Aorta (tissue), 5 donors: ENCODE measurements at places on chromosomes 6 and 20. TPM values are rescaled to one million over a fixed set of nuclear protein-coding genes. Genes with fewer than 3 reads are reported as not detected.

DNA sequence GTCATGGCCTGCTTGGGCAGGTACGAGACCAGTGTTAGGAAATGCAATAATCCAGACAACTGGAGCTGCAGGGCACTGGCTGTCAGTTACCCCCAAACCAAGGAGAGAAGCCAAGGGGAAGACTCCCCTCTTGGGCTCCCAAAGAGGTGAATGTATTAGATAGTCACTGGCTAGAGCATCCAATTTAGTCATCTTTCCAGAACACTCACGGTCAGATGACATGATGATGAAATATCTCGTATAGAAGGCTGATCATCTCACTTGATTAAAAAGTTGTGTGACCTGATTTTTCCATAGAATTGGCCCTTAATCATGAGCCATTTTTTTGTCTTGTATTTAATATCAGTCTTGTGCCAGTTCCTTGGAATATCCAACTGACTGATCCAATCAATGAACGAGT is 40.7 kb downstream of the SLC22A3 start:
- no peak for DNase-seq

DNA sequence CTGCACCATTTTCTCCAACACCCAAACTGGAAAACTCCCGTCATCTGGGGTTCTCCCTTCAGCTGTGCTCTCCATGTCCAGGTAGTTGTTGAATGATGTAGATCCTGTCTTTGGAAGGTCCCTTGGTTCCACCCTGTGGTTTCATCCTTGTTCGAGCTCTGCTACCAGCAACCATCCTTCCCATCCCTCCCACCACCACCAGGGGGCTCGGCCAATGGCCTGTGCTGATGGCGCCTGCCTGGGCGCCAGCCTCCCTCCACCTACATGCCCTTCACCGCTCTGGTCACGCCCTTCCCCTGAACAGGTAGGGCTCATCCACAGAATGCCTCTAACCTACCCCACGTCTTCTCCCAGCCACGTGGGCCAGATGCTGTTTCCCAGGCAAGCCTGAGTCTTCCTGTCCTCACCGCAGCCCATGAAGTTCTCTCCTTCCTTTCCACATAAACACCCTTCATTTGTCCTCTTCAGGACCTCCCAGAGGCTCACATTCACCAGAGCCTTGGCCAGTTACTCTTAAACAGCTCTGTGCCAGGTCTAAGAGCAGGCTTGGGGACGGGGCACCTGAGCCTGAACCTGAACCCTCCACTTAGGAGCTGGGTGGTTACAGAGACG is 75.1 kb upstream of the DUSP22 start:
- no peak for DNase-seq

GRCh38 chr6:169252505-169253189 is 999 bp downstream of the THBS2 start:
- peak; percentile 79 for DNase-seq

- DNase-seq: no peak
These were observed at the start of gene TRDN for GRCh38 chr6:123636782-123637181. Gene TRDN (minus strand): TSS chr6:123636950. CDS start chr6:123636775, 175 bp downstream.

- DNase-seq: no peak
These were observed 47.0 kb downstream of the ARHGAP18 start for GRCh38 chr6:129662980-129663431.

DNA sequence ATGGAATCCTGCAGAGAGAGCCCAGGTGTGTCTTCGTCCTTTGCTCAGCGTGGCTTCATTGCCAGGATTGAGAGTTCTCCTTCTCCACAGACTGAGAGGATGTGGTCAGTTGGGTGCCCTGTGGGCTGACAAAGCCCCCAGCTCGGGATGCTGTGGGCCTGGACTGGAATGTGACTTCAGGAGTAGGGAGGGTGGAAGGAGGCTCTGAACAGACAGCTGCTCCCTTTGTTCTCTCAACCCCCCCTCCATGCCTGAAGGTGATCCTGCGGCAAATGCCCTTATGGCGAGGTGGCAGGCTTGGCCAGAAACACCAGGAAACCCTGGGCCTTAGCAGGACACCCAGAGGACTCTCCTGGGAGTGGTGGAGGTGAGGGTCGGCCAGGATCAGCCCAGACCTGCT is 1.8 kb upstream of the CST5 start:
- DNase-seq: no peak

- peak; percentile 57 for DNase-seq
These were observed 686 bp downstream of the TMEM170B start for GRCh38 chr6:11538052-11538818.

GRCh38 chr20:7274870-7275269 is 507.4 kb downstream of the BMP2 start:
- DNase-seq: no peak

GRCh38 chr6:43129434-43130194 is 41.5 kb upstream of the SRF start:
- DNase-seq: no peak

GRCh38 chr20:34459209-34459897 is 56.9 kb upstream of the DYNLRB1 start:
- DNase-seq: no peak

- DNase-seq: no peak
These were observed 3.5 kb downstream of the AKIRIN2 start for GRCh38 chr6:87698547-87699006.

- no peak for DNase-seq
These were observed 77.8 kb upstream of the XRN2 start for GRCh38 chr20:21225215-21225947.

DNA sequence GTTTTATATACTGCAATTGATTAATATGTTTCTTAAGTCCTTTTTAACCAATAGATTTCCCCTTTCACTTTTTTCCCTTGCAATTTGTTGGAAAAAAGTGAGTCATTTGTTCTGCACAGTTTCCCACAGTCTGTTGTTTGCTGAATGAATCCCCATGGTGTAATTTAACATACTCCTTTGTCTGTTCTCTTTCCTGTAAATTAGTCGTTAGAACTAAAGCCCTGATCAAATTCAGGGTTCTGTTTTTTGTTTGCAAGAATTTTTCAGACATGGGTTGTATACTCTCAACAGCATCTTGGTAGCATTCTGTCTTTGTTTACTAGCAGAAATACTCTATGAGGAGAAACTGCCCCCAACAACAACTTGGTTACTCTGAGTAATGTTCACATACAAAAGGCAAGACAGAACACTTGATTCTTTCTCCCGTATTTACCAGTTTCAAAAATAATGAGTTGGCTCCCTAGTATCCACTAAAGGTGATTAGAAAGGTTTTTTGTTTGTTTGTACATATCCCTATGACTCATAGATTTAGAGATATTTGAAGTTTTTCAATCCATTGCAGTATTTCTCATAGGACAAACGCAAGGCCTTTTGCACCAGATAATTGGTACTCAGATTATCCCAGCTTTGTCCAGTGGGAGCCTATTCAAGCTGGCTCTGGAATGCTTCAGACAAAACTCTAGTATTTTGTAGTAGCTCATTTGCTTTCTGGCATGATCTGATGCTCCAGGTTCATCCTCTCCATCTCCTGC is 16.5 kb downstream of the BLOC1S5 start:
- no peak for DNase-seq

DNA sequence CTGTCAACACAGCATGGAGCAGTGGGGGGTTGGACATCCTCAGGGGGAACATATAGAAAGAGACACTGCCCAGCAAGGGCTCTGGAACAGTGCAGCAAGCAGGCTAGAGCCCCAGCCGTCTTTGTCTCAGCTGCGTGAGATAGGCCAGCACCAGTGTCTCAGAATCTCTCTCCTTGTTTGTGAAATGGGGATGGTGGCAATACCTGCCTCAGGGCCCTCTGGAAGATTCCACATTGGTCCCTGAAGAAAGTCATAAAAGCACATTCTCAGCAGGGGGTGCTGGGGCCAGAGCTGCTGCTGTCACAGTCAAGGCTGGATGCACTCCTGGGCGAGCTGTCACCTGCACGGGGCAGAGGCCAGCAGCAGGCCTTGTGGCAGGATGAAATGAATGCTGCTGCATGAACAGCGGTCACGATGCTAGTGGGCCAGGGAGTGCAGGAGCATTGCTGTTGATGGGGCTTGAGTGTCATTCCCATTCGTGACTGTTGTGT is 121.7 kb downstream of the SYCP2 start:
- DNase-seq: peak; percentile 27

GRCh38 chr6:15539722-15540270 is 123.0 kb downstream of the DTNBP1 start:
- DNase-seq: no peak

DNA sequence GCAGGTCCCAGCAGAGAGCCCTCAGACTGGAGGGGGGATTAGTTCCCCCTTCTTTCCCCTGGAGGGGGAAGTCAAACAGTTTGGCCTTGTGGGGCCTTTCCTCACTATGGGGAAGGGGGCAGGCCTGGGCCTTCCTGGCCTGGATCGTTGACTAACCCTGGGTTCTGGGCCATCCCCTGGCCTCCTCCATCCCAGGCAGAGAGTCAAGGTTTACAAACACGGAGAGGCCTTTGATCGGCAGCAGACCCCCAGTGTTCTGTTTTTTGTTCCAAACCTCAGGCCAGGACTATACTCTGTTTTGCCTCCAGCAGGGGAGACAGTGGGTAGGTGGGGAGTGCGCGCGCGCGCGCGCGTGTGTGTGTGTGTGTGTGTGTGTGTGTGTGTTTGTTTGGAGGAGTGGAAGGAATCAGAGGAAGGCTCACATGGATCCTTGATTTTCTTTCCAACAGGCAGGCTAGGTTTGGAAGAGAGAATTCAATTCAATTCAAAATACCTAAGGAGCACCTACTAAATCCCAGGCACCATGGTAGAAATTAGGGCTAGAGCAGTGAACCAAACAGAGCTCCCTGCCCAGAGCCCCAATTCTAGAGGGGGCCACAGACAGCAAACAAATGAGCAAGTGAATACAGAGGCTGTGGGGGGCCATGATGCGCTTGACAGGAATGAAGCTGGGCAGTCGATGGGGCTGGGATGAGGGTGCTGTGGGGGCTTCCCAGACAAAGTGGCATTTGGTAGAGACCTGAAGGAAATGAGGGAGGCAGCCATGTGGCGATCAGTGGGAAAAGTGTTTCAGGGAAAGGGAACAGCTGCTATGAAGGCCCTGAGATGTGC is 14.8 kb downstream of the TP53RK start:
- no peak for DNase-seq

DNA sequence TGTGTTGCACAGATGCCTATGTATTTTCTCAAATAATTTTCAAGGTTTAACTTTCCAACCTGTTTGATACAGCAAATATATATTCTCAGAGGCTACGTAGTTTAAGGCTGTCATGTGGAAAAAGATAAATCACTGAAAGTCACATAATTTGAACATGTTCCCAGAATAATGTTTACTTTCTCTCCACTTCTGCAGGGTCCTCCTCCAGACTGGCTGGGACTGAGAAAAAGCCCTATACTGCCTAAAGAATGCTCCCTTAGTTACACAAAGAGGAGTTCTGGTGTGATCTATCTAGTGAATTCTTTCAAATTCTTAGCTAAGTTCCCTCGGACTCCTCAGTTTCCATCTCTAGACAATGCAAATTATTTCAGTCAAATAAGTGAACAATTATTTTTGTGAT is 411.0 kb downstream of the C6orf118 start:
- no peak for DNase-seq

DNA sequence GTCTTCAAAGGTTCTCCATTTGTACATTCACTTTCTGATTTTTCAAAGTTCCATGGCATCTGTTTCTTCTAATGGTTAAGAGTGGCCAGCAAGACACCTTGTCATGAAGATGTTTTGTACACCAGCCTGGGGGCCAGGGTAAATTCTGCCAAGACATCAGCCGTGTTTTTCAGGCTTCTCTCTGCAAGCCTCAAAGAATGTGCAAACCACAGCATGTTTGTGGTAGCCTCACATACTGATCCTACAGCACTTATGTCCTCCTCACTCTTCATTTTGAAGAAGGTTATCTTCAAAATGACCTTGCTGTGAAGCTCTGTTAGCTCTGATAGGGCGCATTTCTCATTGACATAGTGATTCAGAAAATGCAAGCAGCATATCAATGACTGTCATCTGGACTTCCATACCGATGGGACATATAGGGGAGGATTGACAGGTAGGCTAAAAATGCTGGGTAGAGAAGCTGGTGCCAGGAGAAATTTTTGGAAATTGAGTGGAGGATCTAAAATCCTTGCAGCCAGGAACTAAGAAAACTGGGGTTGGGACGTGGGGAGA is 59.3 kb upstream of the SPTLC3 start:
- DNase-seq: no peak

GRCh38 chr6:166955865-166956443 is 396 bp downstream of the RNASET2 start:
- no peak for DNase-seq

DNA sequence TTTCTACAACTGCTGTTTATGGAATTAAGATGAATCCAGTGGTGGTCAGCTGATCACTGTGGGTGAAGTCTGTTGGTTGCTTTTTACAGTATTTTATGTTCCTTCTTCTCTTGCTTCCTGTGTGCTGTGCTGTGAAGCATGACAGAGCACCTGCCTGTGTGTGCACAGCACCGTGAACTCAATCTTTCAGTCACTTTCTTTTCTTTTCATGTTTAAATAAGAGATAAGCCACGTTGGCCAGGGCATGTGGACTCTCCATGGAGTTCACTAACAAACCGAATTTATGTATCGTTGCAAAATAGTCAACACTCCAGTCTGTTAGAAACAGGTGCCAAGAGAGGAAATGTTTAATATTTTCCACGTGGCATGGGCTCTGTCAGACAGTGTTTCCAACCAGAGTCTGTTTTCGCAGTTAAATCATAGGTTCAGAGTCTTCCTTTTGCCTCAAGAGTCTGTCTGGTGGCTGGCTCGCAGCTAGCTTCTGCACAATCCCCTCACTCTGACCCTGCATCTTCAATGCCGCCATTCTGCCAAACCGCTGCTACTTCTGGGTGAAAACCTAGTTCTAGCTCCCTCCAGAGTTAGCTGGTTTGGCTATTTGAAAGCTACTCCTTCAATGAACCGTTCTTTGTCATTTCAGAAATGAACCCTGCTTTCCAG is 73.2 kb downstream of the QRSL1 start:
- no peak for DNase-seq

- DNase-seq: no peak
These were observed 332.3 kb downstream of the BCKDHB start for GRCh38 chr6:80438772-80439171.

GRCh38 chr6:119209452-119210205 is 131.2 kb upstream of the FAM184A start:
- no peak for DNase-seq

DNA sequence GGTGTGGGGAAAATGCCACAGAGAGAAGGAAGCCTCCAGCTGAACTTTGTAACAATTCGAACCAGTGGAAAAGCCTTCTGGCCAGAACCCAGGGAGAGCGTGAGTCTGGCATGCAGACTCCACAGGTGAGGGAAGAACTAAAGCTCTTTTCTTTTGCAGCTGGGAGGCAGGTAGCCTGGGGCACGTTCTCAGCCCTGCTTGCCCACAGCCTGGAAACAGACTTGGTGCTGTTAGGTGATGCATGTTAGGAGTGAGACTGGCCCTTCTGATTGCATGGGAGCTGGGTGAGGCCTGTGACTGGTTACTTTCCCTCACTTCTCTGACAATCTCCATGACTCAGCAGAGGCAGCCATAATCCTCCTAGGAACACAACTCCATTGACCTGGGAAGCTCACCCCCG is 34.2 kb downstream of the PROKR2 start:
- no peak for DNase-seq

- DNase-seq: no peak
These were observed 70.2 kb downstream of the CEP57L1 start for GRCh38 chr6:109165392-109165974.

The PTCRA gene
- not detected for polyA plus RNA-seq

The SOX4 gene
- polyA plus RNA-seq: 4.3 TPM

The EFCAB8 gene
- polyA plus RNA-seq: not detected

The GCLC gene
- polyA plus RNA-seq: 9.6 TPM

The TMEM200A gene
- 3.5 TPM for polyA plus RNA-seq

The KPNA5 gene
- 3.8 TPM for polyA plus RNA-seq

The TMEM151B gene
- polyA plus RNA-seq: not detected

The VSX1 gene
- not detected for polyA plus RNA-seq

The ASIP gene
- polyA plus RNA-seq: not detected

The HS3ST5 gene
- polyA plus RNA-seq: not detected
